Motor neuron (in vitro differentiated cells): ENCODE measurements at places on chromosomes 6 and 20. TPM values are rescaled to one million over a fixed set of nuclear protein-coding genes. Genes with fewer than 3 reads are reported as not detected.

Gene BRPF3
- 16.9 and 18.9 TPM in 2 replicates for total RNA-seq

Gene OR12D3
- total RNA-seq, result not detected in 2 replicates

Gene LAMA4
- total RNA-seq, result 6.0 and 7.5 TPM in 2 replicates

Gene SYCP2
- total RNA-seq, result 2.6 and 2.8 TPM in 2 replicates

Gene WFDC5
- not detected in 2 replicates for total RNA-seq

GRCh38 chr6:99522531-99522930, 7.3 kb upstream of the USP45 start:
- ATAC-seq, result no peak

GRCh38 chr6:35518566-35519312, 6.0 kb upstream of the TULP1 start:
- no peak for ATAC-seq

GRCh38 chr20:18815194-18815942, 1.8 kb downstream of the SCP2D1 start:
- no peak for ATAC-seq

- ATAC-seq, result no peak
Observed at GRCh38 chr6:100487638-100488037, 22.9 kb upstream of the SIM1 start.

DNA sequence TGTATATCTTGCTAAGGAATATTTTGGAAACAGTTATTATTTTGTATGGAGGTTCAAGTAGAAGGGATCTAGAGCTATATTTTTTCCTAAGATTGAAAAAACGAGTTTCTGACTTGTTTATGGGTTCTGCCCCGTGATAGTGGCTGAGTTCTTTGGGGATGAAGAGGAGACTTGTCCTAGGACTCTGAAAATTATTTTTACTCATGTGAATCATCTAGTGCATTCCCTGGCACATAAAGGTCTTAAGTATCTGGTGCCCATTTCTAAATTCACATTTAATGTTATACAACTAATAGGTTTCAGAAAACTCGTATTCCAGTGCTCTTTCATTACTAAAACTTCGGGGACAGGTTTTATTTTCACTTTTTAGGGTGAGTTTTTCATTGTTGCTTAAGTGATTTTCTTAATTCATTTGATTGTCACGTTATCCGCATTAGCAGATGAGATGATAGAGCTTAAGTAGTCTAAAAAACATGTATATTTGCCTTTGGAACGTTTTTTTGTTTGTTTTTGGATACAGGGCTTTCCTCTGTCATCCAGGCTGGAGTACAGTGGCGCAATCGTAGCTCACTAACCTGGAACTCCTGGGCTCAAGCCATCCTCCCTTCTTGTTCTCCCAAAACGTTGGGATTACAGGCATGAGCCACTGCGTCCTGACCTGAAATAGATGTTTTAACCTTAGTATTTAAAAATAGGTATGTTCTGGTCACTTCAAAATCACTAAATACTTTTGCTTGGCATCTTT, 2.1 kb downstream of the NFYA start:
- ATAC-seq, result no peak

- peak; percentile 91 for ATAC-seq
Observed at GRCh38 chr20:52619101-52619500, 353.1 kb upstream of the TSHZ2 start.

DNA sequence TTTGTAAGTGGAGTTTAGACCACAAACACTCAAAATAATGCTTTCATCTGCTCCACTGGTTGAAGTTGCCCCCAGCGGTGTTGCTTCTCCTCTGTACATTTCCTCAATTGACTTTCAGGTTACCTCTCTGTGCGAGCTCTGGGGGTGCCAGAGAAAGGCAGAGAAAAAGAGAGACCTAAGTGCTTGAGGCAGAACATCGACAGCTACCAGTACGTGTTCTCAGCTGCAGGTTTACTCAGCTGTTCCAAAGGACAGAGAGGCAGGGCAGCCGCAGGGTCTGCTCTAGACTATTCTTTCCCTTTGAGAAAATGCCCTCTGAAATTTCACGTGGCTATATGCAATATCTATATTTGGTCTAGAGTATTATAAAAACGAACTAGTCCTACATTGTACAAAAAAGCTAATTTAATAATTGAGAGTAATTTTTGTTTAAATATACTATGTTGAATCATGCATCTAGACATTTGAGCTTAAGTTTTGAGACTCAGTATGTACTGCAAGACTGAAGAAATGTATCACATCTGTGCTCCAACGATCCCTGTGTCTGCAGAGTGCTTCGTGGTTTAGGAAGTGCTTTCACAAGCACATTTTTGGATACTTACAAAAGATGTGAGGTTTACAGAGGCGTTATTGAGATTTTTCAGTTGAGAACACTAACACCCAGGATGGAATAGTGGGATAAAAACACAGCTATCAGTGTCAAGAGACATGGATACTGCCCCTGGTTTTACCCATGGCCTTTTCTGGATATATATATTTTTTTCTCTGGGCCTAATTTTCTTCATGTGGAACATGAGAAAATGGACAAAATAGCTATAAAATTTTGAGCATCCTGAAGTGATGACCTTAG, 453.6 kb upstream of the FLRT3 start:
- no peak for ATAC-seq

DNA sequence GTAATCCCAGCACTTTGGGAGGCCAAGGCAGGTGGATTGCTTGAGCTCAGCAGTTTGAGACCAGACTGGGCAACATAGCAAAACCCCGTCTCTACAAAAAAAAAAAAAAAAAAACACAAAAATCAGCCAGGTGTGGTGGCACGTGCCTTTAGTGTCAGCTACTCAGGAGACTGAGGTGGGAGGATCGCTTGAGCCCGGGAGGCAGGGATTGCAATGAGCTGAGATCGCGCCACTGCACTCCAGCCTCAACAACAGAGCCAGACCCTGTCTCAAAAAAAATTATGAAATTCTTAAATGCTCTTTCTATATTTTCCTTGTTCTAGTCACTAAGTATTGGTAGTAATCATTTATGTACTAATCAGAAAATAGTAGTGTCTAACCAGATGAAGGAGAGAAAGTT, 30.6 kb downstream of the SYTL3 start:
- no peak for ATAC-seq

- no peak for ATAC-seq
Observed at GRCh38 chr6:91730710-91731109, 1143.8 kb upstream of the MAP3K7 start.

DNA sequence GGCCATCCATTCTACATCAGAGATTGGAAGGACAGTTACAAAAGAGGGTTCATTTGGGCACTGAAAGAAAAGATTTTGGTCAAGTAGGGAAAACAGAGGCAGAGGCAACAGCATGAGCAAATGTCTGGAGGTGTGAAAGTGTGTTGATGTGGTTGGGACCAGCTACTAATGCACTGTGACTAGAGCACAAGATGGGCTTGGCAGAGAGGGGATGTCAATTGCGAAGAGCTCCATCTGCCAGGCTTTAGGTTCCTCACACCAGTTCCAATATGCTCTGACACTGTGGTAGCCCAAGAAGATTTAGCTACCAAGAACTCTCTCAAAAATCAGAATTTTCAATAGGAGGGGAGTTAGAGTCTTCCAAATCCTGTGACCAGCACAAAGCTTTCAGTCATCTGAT, 42.1 kb downstream of the TRAF3IP2 start:
- no peak for ATAC-seq

GRCh38 chr6:111260570-111261298, 173.4 kb downstream of the SLC16A10 start:
- no peak for ATAC-seq

DNA sequence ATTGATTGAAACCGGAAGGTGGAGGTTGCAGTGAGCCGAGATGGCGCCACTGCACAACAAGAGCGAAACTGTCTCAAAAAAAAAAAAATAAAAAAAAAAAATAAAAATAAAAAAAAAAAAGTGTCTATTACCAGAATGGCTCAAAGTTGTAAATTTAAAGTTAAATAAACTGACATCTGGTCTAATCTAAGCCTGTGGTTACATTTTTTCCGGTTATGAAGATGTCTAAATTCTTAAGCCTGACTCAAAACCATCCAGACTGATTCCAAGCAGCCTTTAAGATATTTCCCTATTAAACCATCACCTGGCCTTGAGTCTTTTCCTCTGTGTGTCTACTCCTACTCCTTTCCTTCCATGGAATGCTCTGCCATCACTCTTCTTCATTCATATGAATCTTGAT, 371.7 kb upstream of the RUNX2 start:
- no peak for ATAC-seq

DNA sequence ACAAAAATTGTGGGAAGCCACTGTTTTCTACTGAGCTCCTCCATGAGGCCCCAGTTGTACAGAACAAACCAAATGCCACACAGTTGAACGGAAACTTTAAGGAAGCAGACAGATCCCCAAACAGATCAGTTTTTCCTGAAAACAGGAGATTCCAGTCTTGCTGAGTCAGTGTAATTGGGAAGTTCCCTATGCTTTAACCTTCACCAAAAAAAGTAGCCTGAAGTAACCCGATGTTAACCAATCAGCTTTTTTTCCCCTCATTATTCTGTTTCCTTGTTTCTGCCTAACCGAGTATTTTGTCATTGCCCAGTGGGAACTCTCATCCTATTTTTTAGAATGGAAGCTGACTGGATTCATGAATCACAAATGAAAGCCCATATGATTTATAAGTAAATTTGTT, 36.7 kb downstream of the MARCKS start:
- ATAC-seq, result no peak

DNA sequence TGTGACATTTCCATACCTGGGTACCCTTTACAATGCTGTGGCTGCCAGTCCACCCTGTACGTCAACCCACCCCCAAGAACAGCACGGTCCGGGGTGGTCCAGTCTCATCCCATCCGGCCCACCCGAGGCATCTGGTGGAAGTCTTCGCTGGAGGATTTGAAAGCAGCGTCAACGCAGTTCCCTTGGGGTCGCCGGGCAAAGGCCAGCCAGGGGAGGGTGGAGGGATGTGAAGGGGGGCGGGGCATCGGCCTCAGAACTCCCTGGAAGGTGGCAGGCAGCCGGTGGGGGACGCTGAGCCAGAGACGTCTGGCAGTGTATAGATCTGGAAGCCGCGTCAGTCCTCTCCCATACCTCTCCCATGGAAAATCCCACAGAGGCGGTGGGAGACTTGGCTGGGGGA, 1944.0 kb upstream of the DEFB115 start:
- no peak for ATAC-seq

DNA sequence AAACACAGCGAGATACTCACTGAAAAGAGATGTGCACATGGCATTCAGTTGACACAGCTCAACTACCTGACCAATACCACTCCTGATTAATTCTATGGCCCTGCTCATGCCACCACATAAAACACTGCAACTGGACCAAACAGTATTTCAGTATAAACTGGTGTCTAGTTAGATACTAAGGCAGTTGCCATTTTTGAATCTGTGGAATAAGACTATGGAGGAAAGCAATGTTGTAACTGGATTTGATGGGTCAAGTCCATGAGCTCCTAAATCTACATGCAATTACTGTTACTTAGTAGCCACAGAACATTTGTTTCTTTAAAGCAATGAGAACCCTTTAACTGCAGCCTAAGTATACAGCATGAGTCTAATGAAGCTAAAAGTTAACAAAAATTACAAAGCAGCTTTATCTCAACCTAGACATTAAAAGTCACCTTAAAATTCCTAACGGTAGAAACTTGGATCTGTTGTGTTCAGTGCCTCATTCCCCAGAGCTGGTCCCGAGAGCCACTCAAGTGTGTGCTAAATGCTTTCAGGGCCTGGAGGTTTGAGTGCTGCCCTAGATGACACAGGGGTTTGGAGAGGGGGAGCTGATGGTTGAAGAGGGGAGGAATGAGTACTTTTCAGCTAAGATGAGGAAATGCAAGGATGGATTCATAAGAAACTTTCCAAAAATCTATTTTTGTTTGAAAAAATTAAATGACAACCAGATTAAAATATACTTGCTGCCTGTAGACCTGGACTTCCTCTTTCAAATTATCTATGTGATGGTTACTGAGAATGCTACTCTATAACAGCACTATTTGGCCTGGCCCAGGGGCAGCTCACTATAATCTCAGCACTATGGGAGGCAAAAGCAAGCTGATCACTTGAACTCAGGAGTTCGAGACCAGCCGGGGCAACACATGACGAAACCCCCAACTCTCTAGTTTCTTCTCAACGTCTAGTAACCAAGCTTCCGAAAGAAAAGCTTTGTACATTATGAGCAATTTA, 15.6 kb downstream of the SNX5 start:
- no peak for ATAC-seq

GRCh38 chr6:132058975-132059374, 107.8 kb upstream of the CCN2 start:
- ATAC-seq, result no peak

DNA sequence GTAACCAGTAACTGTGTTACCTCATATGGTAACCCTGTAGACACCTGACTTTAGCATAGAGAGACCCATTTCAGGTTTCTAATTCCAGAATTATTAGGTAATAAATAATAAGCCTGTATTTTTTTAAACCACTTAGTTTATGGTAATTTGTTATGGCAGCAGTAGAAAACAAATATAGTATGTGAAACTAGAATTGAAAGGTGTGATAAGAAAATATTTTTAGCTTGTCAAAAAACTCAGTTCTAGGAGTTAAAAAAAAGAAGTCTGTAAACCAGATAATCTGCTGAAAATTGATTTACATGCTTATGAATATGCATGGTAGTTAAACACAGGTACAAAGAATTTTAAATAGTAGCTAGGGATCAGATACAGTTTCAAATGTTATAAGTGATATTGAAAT, 695.0 kb upstream of the GJE1 start:
- no peak for ATAC-seq

GRCh38 chr20:11727708-11728107, 190.0 kb upstream of the BTBD3 start:
- no peak for ATAC-seq

DNA sequence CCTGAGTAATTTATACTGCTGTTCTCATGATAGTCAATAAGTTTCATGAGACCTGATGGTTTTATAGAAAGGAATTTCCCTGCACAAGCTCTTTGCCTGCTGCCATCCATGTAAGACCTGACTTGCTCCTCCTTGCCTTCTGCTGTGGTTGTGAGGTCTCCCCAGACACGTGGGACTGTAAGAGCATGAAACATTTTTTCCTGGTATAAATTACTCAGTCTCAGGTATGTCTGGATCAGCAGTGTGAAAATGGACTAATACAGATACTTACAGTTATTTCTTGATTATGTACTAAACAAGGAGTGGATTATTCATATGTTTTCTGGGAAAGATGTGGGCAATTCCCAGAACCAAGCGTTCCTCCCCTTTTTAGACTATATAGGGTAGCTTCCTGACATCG, 1.9 kb upstream of the TRIM38 start:
- no peak for ATAC-seq

DNA sequence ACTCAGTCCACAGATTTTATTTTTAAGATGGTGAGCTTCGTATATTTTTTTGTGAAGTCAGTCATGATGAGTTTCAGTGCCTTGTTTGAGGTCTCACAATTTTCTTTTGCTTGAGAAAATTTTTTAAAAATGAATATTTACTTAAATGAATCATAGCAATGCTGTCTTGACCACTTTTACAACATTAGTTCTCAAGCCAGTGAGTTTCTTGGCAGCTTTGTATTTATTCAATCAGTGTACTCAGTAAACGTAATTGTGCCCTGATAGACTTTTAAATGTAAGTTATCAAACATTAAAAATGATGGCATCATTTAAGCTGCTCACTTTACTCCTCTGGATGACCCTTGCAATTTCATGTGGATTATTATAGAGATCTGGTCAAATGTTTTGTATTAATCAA, 261.4 kb downstream of the KHDC1L start:
- no peak for ATAC-seq

- ATAC-seq, result no peak
Observed at GRCh38 chr6:92559003-92559402, 860.4 kb downstream of the EPHA7 start.
